HuH-7 (cell line): ENCODE measurements at places on chromosomes 6 and 20.
A peak's percentile ranks its signal among the peaks of the same experiment; 100 is the strongest.

DNA sequence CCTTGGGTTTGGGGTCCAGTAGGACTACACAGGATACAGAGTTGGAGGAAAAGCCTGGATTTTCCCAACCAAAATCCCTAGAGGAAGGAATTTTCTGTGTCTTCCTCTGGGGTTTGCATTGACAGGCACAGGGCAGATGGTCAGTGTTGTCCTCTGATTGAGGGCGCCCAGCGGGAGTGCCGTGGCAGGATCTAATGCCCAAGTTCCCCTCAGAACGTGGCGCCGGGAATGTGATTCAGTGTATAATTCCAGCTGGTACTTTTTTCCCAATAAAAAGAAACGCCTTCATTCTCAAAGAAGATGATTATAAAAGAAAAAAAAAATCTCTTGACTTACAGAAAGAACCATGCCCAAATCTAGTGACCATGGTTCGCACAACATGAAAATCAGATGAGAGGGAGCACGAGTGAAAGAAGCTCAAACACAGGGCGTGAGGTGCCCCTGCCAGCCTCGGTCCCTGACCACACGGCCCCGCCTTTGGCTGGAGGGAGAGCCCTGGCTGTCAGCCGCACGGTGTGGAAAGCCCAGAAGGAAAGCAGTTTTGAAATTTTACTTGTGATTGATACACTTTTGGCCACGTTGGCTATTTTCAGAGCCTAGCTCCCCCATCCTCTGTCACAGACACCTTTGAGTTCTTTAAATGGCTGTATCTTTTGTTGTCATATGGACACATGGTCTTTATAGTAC, 31.6 kb downstream of the VEGFA start:
- DNase-seq: no peak

GRCh38 chr20:58494923-58495622, 20.1 kb downstream of the APCDD1L start:
- DNase-seq: no peak

DNA sequence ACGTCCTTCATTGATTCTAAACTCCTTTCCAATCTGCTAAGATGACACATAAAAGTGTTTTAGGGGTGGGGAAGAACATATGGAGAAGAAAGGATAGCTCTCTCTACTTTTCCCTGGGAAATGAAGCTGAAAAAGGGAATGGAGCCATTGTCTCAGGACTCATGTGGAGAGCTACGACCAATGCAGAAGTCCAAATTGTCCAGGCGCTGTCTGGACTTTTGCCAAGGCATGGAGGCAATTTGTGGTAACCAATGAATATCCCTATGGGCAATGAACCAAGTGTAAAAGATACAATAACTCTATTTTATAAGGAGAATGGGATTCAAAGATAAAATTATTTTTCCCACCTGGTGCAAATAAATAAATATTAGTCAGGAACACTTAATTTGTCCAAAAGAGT, 16.1 kb downstream of the FBXL4 start:
- no peak for DNase-seq

GRCh38 chr6:63636518-63637021, 968 bp downstream of the PHF3 start:
- peak; percentile 25 for DNase-seq

DNA sequence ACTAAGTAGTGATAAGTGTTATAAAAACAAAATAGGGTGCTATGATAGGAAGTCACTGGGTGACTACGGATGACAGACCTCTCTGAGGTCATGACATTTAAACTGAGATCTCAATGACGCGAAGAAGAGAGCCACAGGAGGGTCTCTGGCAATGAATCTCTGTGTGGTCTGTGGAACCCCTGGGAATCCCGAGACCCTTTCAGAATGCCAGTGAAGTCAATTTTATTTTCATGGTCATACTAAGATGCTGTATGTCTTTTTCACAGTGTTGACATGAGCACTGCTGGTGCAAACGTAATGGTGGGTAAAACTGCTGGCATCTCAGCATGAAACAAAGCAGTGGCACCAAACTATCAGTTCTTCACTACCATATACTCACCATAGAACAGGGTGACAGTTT, 155.0 kb downstream of the GJA10 start:
- DNase-seq: no peak

- DNase-seq: no peak
These were observed 4.0 kb downstream of the STK4 start for GRCh38 chr20:44970243-44970757.

DNA sequence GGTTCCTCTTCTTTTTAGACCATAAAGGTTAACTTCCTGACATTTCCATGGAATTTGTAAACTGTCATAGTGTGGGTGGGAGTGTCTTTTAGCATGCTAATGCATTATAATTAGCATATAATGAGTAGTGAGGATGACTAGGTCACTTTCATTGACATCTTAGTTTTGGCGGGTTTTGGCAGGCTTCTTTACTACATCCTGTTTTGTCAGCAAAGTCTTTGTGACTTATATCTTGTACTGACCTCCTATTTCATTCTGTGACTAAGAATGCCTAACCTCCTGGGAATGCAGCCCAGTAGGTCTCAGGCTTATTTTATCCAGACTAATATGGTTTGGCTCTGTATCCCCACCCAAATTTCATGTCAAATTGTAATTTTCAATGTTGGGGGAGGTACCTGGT, 149.6 kb upstream of the SYNCRIP start:
- no peak for DNase-seq

DNA sequence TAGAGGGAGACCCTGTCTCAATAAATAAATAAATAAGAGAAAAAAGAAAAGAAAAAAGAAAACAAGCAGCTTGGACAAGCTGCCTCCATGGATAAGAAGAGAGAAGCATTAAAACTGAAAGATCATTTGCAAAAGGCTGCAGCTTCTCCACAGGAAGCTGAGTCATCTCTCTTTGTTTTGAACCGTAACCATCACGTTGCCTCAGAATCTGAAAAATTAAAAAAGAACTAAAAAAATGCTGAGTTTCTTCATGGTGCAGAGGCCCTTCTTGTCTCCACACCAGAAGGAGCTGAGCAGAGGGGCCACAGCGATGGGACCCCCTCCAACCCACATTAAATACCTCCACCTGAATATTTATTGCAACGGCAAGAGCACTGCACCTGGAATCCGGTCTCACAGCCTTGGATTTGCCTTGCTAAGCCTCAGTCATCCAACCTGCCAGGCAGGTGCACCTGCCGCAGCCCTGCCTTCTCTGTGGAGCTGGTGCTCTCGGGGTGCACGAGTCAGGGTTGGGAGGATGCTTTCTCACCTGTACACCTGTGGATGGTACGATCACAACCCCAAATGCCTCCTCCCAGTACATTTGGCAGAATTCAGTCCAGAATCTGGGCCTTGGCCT, 28.1 kb downstream of the TOX2 start:
- no peak for DNase-seq

DNA sequence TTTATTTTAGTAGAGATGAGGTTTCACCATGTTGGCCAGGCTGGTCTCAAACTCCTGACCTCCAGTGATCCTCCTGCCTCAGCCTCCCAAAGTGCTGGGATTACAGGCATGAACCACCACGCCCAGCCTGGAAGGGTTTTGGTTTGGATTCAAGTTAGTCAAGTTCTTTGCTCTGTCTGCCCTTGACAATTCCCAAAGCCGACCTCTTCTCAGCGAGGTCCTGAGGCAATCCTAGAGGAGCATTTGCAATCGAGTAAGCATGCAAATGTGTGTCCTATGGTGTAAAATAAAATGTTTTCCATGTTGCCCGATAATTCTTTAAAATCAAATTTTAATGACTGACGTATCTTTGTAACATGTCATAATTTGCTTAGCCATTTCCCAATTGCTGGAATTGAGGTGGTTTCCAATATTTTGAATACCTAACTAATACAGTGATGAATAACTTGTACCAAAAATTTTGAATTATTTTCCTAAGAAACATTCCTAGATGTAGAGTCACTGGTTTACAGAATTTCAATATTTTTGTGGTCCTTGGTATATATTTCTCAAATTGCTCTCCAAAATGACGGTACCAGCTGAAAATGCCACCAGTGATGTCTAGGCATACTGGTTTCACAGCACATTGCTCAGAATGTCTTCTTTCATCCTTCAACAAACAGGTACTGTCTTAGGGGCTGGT, 38.7 kb downstream of the GTF2H5 start:
- no peak for DNase-seq

DNA sequence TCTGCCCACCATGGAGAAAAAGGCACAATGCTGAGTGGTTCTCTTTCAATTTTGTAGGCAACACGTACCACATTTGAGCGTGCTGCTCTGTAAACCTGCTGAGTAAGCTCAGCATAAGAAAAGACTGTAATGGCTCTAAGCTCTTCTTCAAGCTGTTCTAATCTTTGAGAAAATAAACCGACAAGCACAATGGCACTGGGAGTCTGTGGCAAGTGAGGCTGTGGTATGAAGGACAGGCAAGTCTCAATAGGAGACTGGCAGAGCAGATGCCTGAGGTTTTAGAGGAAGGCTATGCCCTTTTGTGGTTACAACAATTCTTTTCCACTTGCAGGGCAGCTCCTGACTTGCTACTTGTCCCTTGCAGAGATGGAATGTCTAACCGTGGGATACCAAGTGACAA, 136.7 kb upstream of the EXOC2 start:
- no peak for DNase-seq

- DNase-seq: no peak
These were observed 130.9 kb downstream of the TRMT11 start for GRCh38 chr6:126117251-126117650.
